ENCODE measurements at places on chromosomes 5 and 9.

GRCh38 chr5:6765612-6766525, 52.6 kb downstream of the TENT4A start:
- peak; percentile 66 for DNase-seq

DNA sequence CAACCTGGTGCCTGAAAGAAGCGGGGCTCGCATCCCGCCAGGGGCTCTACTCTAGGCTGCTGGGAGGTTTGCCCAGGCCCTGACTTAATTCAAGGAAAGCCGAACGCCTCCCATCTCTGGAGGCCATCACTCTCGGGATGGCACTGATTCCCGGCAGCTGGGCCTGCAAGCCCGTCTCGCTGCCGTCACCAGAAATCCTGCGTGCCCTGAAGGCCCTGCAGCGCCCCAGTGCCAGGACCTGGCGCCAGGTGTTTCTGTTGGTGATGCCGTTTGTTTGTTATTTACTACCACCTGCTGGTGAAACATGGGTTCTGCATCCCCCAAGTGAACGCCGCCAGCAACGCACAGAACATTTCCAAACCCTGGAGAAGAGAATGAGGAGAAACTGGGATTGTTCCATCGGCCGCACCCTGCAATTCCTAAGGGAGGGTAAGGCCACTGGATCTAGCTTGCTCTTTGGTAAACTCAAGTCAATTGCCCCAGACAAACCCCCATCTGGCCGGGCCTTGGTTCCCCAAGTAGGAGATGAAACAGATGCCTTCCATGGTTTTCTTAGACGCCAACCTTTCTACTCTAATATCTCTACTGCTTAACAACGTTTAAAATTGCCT, 77.9 kb downstream of the AK8 start:
- DNase-seq: peak; percentile 67

- DNase-seq: no peak
Observed at GRCh38 chr9:115225459-115226116, 107.6 kb upstream of the TNC start.

DNA sequence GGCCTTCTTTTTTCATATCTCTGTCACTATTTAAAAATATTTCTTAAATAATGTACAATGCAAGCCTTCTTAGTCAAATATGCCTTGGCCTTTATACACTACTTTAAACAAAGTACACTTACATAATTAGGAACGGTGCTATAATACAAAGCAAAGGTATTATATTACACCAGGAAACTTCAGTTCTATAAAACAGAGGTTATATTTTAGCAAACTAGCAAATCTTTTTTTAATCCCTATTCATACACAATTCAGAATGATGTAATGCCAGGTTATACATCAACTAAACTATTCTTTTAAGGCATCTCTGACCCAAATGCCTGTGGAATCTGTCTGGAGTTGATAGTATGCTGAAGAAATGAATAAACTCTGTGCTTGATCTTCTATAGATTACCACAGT, 10.7 kb upstream of the LURAP1L start:
- DNase-seq: no peak

- no peak for DNase-seq
Observed at GRCh38 chr9:98964201-98964600, 20.5 kb downstream of the COL15A1 start.

GRCh38 chr5:80172067-80172695, 83.7 kb downstream of the SERINC5 start:
- DNase-seq: no peak

- no peak for DNase-seq
Observed at GRCh38 chr9:95096381-95096780, 221.1 kb downstream of the FANCC start.

- DNase-seq: no peak
Observed at GRCh38 chr5:81140943-81141342, 92.2 kb upstream of the CKMT2 start.

DNA sequence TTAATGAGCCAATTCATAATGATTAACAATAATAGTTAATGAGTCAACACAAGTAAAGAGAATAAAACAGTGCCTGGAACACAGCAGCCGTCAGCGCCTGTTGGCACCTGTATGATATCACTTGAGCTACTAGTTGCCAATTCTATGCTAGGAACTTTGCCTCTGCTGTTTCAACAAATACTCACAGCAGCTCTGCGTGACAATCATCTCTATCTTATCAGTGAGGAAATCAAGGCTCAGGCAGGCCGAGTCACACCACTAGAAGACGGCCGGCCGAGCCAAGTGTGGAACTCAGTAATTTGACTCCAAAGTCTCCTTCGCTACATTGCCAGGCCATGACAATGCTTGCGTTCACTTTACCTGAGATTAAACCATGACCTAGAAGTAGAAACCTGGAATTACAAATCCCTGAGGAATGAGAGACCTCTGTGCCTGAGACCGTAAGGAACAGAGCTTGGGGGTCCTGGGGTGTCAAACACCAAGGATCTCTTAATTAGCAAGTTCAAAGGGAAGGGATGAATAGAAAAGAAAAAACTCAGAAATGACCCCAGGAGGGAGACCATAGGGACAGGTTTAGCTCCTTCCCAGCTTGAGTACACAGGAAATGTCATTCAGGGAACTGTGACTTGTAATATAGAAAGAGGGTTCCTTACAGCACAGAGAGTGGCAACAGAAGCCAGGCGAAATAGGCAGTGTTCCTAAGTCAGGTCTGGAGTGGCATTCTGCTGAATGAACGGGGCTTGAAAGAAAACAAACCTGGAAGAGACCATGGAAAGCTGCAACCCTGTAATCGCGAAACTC, 109.1 kb downstream of the SUSD1 start:
- no peak for DNase-seq

GRCh38 chr5:15734058-15734457, 234.1 kb downstream of the FBXL7 start:
- DNase-seq: no peak

GRCh38 chr5:37803487-37803886, 36.4 kb downstream of the GDNF start:
- no peak for DNase-seq

Measured in activated naive CD4-positive, alpha-beta T cell treated with Interleukin-2 at 50 U/mL for 16 hours (primary cell).